ENCODE measurements at places on chromosomes 3 and 15.
A peak's percentile ranks its signal among the peaks of the same experiment; 100 is the strongest.

DNA sequence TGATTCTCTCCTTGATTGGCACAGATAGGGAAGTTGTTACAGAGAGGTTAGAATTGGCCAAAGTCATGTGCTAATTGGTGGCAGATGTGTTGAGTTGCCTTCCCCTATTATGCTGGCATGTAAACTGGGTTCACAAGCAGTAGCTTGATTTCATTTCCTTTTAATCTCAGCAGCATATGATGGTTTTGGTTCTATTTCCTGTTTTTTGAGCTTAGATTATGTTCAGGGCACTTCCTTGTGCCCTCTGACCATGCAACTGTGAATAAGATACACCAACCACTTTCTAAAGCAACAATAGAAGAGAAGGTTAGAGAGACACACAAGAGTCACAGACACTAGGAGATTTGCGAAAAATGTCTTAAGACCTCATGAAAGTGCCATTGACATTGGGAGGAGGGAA is 16.5 kb downstream of the HPS3 start:
- DNase-seq = no peak

GRCh38 chr3:138354376-138354775 is 6.0 kb downstream of the MRAS start:
- no peak for DNase-seq

DNA sequence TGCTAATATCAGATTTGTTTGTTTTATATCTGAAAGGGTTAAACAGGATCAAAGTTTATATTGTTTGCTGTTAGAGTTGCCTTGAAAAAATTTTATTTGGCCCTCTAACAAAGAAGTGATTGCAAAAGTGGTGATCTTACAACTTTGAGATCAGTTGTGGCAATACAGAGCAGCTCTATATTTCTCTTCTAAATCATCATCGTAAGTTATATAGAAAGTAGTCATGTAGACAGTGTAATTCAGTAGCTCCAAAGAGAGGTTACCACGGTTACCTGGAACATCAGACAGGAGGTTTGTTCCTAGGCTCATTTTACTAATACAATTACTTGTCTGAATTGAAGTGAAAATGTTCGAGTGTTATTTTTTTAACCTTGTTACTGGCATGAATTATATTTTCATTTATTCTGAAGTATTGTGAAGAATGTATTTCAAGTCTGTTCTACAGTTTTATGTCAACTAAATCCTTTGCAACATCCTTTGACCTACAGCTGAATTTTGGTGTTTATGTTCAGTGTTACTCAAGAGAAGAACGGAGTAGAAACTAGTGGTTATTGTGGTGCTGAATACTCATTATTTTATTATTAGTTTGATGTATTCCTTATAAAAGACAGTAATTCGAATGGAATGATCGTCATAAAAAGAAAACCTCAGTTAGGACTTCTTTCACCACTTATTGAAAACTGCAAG is 214.2 kb downstream of the NAALADL2 start:
- DNase-seq = no peak

GRCh38 chr3:111260878-111261277 is 189.3 kb downstream of the NECTIN3 start:
- no peak for DNase-seq

DNA sequence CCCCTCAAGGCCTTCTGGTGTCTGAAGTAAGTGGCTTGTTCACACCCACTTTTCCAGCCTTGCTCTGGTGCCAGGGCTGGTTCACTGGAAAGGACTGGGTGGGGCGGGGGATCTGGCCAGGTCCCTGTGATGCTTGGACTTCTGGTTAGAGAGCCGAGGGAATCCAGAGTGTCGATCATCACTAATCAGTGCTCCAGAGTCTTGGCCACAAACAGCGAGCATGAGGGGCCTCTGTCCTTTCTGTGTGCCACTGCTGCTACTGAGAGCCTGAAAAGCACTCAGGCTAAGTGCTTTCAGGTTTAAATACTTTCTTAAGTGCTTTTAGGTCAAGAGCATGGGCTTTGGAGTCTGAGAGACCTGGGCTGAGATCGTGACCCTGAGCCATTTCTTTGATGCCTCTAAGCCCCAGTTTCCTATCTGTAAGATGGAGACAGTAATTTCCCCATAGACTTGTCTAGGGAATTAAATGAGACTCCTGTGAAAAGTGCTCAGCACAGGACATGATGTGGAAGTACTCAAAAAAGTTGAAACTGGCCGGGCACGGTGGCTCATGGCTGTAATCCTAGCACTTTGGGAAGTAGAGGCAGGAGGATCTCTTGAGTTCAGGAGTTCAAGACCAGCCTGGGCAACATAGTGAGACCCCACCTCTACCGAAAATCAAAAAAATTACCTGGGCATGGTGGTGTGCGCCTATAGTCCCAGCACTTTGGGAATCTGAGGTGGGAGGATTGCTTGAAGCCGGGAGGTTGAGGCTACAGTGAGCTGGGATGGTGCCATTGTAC is 53.8 kb upstream of the SEC22A start:
- DNase-seq = no peak

GRCh38 chr15:37698679-37699078 is 235.8 kb upstream of the TMCO5A start:
- no peak for DNase-seq

GRCh38 chr3:30719536-30719935 is 113.1 kb downstream of the TGFBR2 start:
- no peak for DNase-seq

DNA sequence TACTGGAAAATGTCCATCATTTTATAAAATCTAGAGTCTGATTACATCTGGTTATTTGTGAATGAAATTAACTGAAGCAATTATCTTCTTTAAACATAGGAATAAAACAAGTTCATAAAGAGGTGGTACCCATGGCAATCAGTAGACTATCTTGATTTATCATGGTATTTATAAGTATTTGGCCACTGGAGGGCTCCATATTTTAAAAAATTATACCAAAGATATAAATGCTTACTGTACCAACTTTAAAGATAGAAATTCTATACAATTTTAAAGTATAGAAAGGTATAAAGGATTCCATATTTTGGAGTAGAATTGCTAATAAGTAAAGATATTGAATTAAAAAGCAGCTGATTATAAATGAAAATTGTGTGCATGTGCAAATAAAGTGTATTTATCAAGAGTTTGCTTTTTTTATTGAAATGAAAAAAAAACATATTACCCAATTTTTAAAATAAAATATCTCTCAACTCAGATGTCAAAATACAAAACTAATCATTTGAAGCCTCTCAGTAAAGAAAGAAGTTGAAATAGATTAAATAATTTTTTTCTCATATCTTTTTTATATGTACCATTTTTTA is 105.3 kb downstream of the BBX start:
- DNase-seq = no peak

DNA sequence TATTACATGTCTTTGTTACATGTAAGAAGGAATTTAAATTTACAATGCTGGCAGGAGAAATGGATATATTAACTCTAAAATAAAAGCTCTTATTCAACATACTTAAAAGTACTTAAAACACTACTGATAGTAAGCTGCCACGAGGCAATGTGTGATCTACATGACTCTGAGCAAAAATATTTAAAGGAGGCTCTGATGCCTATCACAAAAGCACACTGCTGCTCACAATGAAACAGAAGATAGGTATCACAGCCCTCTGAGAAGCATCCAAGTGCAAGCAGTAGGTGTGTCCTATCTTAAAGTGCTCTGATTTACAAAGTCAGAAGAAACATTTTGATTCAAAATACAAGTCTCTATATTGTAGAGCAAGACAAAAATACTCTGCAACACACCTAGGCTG is 371.2 kb upstream of the WNT5A start:
- no peak for DNase-seq

GRCh38 chr3:155744626-155745324 is at the start of gene PLCH1:
TSS of gene PLCH1 (minus strand) at chr3:155745071. CDS start at chr3:155704224, 40,847 bp downstream.
- peak; percentile 45 for DNase-seq

GRCh38 chr15:48592221-48592731 is 53.2 kb downstream of the FBN1 start:
- DNase-seq = no peak

DNA sequence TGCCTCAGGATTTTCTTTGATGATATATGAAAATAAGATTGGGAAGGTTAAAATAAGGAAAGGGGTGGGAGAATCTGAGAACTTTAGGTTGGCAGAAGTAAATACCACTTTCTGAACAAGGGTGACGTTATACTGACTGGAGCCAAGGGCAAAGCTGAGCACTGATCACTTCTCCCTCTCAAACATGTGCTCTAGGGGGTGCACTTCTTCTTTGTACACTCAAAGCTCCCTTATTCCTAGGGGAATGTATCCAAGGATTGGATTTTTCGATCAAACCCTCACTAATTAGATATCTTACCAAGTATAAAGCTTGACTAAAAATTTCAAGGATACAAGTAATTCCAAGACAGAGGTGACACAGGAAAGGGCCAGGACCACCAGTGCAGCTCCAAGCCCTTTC is 243.9 kb upstream of the UMPS start:
- no peak for DNase-seq

GRCh38 chr3:46668116-46668515 is 25.4 kb downstream of the ALS2CL start:
- no peak for DNase-seq

- peak; percentile 68 for DNase-seq
Measured at GRCh38 chr15:88894819-88895767, at the start of gene HAPLN3. TSS of gene HAPLN3 (minus strand) at chr15:88895544. CDS start at chr15:88887298, 8,246 bp downstream.

DNA sequence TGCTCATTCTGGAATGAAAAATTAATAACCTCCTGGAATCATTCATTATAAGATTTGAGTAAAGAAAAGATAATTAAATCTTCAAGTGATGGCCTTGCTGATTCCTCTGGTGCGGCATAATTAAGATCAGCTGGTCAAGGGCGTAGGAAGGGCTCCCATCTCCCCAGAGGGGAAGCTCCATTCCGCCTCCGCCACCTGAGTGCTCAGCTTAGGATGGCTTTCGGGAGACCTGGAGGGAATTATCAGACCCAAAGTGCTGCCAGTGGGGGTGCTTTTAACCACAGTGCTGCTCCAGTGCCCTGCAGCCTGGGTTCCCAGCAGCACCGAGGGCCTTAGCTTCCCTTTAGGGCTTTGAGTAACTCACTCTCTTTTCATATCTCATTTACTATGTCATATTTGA is 556.6 kb upstream of the RGMA start:
- no peak for DNase-seq

- no peak for DNase-seq
Measured at GRCh38 chr3:16961621-16962205, 77.0 kb downstream of the PLCL2 start.

- DNase-seq = no peak
Measured at GRCh38 chr3:29759411-29760225, 478.7 kb downstream of the RBMS3 start.

DNA sequence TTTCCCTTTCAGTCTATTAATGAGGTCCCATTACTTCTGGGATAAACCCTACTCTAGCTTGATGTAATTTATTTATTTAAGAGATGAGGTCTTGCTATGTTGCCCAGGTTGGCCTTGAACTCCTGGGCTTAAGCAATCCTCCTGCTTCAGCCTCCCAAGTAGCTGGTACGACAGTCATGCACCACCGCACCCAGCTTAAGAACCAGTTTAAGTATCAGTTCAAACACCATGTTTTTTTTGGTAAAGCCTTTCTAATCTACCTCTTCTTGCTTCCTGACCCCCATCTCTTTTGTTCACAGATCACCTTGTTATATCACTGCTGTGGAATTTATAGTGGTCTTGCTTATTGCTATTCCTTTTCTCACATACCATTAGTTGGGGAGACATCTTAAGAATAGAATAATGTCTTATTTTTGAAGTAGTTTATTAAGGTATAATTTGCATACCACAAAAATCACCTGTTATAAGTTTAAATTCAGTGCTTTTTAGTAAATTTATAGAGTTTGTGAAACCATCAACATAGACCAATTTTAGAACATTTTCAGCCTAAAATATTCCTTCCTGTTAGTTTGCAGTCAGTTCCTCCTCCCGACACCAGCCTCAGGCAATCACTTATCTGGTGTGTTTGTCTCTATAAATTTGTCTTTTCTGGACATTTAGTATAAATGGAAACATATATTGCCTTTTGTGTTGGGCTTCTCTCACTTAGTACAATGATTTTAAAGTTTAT is 257.9 kb downstream of the PDCD6IP start:
- no peak for DNase-seq

- DNase-seq = no peak
Measured at GRCh38 chr3:4855676-4856075, 123.6 kb upstream of the BHLHE40 start.

DNA sequence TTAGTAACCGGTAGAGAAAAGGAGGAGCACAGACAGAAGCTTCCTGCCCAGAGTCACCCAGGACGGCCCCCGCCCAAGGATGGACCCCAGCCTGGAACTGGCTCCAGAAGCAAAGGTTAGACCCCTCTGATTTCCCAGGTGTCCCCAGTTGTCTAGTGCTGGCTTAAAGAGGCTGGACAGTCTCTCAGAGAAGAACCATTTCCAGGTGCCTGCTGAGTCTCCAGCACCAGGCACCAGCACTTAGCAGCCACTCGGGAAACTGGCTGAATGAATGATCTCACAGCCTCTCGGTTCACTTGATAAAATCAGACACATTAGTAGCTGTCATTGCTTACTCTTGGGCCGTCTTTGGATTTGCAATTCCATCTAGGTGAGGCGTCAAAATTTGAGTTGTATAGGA is 139.7 kb upstream of the HES1 start:
- DNase-seq = no peak

DNA sequence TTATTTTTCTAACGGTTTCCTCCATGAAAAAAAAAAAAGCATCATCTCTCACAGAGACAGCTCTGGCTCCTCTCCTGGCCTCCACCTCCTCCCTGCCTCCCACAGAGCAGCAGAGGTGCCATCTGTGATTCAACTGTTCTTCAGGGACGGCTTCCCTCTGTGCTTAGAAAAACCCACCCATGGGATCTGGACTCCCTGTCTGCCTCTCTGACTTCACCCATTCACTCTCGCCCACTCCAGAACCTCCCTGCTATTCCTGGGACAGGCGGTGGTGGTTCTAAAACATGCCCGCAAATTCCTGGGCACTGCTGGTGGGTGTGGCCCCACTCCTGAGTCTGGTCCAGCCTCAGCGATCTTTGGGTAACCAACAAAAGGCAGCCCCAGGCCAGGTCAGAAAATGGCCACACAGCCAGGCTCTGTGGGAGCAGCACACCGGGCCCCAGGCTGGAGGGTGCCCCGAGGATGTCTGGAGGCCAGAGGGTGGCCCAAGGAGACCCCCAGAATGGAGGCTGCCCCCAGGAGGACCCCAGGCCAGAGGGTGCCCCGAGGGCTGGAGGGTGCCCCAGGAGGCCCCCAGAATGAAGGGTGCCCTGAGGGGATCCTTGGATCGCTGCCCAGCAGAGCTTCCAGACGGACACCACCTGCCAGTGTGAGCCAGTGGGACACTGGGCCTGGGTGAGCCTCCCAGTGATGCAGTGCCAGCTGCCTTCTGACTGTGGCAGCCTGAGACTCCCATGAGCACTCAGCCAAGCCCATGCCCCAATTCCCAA is 2.6 kb upstream of the CHST13 start:
- DNase-seq = no peak

- no peak for DNase-seq
Measured at GRCh38 chr15:100718075-100718980, 115.9 kb downstream of the ASB7 start.

DNA sequence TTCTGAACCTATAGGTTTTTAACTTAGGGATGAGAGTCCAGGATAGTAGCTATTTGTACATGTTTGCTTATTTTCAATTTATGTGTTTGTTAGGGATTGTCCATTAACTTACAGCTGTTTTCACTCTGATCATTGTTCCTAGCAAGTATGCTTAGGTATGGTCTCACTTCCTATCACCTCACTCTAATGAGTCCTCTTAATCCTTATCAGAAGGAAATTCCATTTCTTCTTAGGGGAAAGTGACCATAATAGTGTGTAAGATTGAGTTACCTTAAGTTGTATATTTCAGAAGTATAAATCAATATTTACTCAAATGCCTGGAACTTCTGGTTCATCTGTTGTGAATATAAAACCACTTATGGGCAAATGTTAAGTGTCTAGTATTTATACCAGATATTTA is 53.0 kb downstream of the PIAS1 start:
- no peak for DNase-seq

Measured in stimulated activated CD4-positive, alpha-beta T cell treated with anti-CD3 and anti-CD28 coated beads, Interleukin-1b, Interleukin-23, amount 100 ng/mL, for 48 hours (primary cell).